ENCODE measurements at places on chromosomes 16 and 17. TPM values are rescaled to one million over a fixed set of nuclear protein-coding genes. Genes with fewer than 3 reads are reported as not detected.

Gene KRTAP1-5
- not detected for total RNA-seq

DNA sequence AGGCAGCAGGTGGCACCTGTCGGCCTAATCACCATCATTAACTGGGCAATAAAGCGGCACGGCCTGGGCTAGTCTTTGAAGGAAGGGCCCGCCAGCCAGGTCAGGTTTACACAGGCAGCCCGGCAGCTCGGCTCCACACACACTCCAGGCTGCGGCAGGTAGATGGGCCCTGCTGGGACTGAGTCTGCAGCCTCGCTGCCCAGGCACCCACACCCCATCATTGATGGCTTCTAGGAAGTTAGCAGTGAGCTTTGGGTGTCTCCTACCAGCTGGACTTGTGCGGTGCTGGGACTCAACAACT is 6.8 kb upstream of the FOXN1 start:
- no peak for DNase-seq

DNA sequence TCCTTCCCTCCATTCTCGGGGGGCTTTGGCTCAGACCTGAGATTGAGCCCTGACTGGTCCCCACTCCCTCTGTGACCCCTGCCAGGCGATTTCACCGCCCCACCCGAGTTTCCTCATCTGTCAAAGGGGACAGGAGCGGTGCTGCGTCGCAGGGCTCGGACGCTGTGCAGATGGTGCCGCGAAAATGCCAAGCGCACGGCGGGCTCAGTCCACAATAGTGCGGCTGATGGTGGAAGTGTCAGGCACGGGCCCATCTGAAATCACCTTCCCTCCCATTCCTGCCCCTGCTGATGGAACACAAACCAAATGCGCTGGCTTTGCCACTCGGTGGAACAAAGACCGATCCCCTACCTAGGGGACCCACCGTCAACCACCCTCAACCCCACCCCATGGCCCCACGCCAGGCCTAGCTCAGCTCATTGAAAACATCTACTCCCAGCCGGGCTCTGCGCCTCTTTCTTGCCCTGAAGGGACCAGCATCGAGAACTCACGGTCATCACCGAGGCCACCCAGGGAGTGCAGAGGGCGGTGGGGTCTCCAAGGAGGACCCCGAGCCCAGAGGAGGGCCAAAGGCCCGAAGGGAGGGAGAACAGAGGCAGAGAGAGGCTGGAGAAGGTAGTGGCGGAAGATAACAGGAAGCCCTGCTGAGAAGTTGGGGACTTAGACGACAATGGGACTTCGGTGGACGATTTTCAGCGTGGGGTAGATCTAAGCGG is 1.4 kb downstream of the CARHSP1 start:
- no peak for DNase-seq

DNA sequence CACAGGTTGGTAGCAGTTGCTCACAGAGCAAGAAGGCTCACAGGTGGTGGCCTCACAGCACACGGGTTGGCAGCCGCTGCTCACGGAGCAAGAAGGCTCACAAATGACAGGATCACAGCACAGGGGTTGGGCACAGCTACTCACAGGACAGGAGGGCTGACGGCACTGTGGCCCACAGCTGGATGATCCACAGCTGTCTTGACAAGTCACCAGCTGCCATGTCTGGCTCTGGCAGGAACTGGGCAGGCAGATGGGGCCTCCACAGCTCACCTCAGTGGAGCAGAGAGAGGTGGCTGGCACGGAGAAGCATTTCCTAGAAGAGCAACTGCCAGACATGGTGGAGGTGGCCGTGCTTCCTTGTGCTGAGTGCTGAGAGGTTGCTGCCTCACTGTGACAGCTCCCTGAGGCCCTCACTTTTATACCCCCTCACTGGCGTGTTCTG is at the start of gene KRTAP16-1:
KRTAP16-1 (minus strand) TSS at position 392 of the 442 bp plus-strand sequence; CDS start at position 336, 56 bp downstream.
- DNase-seq = no peak

- peak; percentile 85 for DNase-seq
Measured at GRCh38 chr17:7478276-7479212, 887 bp downstream of the ZBTB4 start.

- no peak for DNase-seq
Measured at GRCh38 chr16:46686815-46687473, 2.0 kb downstream of the VPS35 start.

DNA sequence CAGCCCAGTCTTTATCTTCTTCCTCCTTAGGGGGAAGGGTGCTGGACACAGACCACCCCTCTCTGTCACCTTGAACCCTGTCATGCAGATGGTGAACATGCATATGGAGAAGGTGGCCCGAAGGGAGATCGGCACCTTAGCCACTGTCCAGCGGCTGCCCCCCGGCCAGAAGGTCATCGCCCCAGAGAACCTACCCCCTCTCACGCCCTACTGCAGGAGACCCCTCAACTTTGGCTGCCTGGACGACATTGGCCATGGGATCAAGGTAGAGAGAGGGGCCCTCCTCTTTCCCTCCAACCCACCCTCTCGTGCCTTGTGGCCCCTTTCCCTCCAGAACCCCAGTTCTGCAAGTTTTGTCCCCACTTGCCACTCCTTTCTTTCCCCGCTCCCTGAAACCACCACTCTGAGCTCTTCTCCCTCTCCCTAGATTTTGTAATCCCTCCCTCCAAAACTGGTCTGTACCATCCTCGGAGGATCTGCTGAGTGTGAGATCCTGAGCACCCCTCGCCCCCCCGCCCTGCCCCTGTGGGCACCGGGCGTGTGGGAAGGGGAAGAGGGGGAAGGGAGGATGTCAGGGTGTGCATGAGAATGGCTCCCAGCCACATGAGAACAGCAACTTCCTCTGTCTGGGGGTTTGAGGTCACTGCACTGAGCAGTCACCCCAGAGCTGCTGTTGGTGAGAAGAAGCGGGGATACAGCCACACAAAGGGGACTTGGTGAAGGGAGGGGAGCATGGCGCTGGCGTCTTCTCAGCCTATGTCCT is 7.3 kb downstream of the ABI3 start:
- peak; percentile 86 for DNase-seq
